ENCODE measurements at places on chromosomes 13 and 19.
A peak's percentile ranks its signal among the peaks of the same experiment; 100 is the strongest.

GRCh38 chr13:85541476-85541875, 257.7 kb downstream of the SLITRK6 start:
- no peak for DNase-seq

DNA sequence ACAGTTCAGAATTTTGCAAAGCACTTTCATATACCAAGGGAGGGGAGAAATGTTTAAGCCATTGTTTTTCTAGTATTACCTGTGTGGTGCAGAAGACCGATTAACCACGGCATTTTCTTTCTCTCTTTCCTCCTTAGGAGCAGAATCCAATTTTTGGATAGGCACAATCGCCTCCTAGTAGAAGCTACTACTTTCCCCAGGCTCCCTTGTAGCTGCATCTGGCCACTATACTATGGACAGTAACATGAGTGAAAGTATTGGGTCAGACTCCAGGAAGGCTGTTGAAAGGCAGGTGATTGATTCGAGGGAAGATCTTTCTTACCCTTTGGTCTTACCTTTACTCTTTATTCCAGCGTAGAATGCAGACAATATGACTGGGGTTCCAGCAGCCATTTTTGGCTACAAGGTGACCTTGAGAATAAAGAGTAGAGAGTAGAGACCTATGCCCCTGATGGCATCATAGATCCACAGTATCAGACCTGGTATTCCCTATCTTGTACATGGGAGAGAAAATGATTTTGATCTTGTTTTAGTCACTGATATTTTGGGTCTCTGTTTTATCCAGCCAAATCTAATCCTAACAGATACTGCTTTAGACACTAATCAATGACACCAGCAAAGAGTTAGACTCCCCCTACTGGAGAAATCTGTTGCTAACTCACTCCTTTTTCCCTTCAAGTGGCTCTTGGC, 77.0 kb downstream of the LRRC63 start:
- no peak for DNase-seq

GRCh38 chr13:75469047-75469446, 12.9 kb downstream of the TBC1D4 start:
- DNase-seq: no peak

GRCh38 chr13:111955412-111956065, 111.4 kb upstream of the SOX1 start:
- no peak for DNase-seq

GRCh38 chr13:77298426-77298825, 28.5 kb downstream of the MYCBP2 start:
- no peak for DNase-seq

- DNase-seq: no peak
These were observed 11.8 kb upstream of the CEACAM1 start for GRCh38 chr19:42540071-42540553.

GRCh38 chr13:46496086-46496485, 56.9 kb upstream of the LRCH1 start:
- DNase-seq: no peak

DNA sequence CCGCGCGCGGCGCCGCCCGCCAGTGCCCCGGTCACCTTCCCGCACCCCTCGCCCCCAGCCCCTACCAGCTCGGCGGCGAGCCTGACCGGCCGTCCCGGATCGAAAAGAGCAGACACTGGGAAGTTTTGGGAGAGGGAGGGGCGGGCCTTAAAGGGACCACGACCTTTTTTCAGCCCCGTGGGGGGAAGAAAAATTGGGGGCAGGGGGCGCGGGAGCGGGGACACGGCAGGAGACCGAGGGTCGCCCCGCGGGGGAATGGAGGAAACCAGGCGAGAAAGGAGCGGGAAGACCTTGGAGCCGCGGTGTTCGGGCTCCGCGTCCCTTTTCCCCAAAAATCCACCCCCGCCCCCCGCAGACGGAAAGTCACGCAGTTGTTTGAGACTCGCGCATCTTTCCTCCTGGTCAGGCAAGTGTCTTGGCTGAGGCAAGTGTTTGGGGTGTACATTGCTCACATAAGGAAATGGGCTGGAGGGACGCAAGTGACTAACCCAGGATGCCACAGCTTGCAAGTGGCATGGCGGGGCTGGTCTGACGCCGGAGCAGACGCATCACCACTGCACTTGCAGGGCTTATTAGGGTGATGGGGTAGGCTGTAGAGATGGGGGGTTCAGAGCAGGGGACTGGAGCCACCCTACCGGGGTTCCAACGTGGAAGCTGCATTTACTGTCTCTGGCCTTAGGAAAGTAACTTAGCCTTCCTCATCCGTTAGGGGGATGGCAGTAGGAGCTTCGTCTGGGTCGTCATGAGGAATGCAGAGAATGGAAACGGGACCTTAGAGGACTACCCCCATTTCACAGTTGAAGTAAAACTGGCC, 2.7 kb upstream of the HNRNPL start:
- peak; percentile 57 for DNase-seq

DNA sequence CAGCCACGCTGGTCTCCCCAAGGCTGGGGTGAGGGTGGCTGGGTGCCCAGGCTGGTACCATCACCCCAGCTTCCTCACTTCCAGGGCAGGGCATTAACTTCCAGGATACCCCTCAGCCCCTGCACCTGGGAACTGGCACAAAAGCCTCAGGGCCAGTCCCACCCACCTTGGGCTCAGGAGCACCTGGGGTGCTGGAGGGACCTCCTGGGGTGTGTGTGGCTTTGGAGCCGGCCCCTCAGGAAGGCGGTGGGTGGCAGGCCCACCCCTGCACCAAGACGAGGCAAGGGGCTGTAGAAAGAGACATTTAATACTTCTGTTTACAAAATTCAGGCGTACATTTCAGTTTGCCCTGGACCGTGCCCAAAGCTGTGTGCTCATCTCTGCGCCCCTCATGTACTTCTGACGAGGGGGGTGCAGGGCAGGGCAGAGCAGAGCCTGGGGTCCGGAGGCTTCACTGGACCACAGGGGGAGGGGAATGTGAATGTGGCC, 16.8 kb downstream of the MPND start:
- no peak for DNase-seq

GRCh38 chr19:46878613-46879375, 18.0 kb downstream of the ARHGAP35 start:
- no peak for DNase-seq

GRCh38 chr19:3029065-3029923, at the start of gene TLE2:
TSS of gene TLE2 (minus strand) at chr19:3029280. CDS start at chr19:3028904, 376 bp downstream.
- no peak for DNase-seq

- no peak for DNase-seq
These were observed 123.1 kb downstream of the ATP8A2 start for GRCh38 chr13:25494698-25495411.

- DNase-seq: peak; percentile 38
These were observed 94.0 kb downstream of the KLF12 start for GRCh38 chr13:74040200-74040599.

- peak; percentile 68 for DNase-seq
These were observed 9.3 kb upstream of the RANBP3 start for GRCh38 chr19:5987077-5987818.

DNA sequence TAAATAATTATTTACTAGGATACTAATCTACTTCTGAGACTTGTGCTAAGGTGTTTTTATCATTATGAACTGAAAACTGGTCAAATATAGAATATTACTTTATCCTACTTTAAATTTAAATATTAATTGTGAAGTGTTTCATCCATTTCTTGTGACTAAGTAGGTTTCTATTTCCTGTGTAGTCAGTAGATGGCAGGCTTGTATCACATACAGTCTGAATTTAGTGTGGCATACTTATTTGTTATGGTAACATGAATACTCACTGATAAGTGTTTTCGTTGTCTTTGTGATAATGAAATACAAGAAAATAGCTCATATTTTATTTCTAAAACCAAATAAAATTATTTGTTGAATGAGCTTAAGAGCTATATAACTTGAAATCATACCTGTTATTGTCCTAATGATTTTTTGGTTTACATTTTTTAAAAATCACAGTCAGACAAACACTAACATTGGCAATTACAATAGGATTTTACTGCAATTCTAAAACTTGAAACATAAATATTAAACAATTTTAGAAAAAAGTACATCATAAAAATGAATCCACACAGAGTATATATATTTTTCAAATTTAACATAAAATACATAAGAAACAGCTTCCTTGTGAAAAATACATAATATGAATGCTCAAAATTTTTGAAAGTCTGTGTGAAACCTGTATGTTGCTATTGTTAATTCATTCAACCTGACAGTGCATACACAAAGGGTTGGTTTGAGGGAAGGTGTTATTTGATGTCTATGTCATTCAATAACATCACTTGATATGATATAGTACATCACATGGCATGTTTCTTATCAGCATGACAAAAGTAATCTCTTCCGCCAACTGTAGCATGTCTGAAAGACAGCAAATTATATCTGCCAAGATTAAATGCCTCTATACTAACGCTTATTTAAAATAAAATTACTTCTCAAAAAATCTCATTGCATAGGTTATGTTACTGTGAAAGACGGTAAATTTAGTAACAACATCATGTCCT, 904.8 kb upstream of the PCDH20 start:
- DNase-seq: no peak

GRCh38 chr19:30647891-30648720, 275.9 kb downstream of the ZNF536 start:
- no peak for DNase-seq

DNA sequence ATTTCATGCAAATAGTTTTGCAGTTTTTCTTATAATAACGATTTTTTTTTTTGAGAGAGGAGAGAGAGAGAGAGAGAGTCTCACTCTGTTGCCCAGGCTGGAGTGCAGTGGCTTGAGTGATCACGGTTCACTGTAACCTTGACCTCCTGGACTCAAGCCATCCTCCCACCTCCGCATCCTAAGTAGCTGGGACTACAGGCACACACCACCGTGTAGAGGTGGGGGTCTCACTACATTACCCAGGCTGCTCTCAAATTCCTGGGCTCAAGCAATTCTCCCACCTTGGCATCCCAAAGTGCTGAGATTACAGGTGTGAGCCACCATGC, 26.8 kb upstream of the GJB6 start:
- no peak for DNase-seq

GRCh38 chr13:48121733-48122132, 26.8 kb upstream of the MED4 start:
- no peak for DNase-seq

Measured in stimulated activated CD4-positive, alpha-beta T cell treated with anti-CD3 and anti-CD28 coated beads, Interleukin-4, amount 100 ng/mL, for 1 hour (primary cell).